Urothelium cell line (cell line): ENCODE measurements at places on chromosomes 1 and 21.

- DNase-seq, result no peak
These were observed 754.0 kb upstream of the ADGRL4 start for GRCh38 chr1:79760531-79760930.

GRCh38 chr1:41434748-41435449 is 49.6 kb downstream of the EDN2 start:
- no peak for DNase-seq

DNA sequence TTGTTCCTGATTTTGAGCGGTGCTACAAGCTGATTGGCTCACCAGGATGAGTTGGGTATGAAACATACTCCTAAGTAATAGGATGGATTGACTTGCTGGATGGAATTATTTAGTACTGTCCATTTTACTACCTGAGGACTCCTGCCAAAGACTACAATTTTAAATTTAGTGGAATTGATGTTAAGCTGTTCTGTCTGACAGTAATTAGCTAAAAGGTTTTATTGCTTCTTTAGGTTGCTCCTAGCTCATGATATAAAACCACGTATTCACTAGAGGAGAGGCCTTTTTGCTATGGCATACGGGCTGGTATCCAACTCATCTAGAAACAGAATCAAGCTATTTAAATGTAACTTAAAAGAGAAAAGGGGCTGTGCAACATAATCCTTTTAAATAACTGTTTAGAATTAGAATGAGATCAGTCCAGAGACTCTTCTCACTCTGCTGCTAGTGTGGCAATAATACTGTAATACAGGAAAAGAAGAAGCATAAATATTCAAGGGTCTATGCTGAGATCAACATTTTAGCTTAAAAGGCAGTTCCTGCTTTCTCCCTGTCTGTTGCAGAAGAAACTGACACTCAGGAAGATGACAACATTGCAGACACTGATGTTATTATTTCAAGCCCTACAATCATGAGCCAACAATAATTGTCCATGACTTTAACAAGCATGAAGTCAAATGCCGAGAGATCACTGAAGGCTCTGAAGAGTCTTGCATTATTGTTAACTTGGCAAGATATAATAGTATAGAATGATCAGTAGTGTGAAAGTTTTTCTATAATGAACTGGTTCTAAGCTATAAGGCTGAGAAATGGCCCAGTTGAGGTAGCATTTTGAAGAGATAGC is 258.7 kb upstream of the ADGRL4 start:
- no peak for DNase-seq

DNA sequence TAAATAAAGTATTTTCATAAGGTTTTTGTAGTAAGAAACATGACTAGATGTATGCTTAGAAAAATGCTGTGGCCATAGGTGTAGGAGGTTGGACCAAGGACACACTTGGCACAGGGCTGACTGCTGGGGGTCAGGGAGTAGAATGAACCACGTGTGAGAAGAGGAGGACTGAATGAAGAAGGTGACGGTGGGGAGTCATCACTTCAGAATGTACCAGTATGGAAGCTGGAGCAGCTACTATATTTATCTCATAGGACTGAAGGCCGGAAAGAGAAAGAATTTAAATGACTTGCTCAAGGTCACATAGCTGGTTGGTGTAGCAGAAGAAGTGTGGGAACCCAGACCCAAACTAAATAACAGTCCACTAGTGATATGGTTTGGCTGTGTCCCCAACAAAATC is 79.8 kb upstream of the HAO2 start:
- DNase-seq, result no peak

DNA sequence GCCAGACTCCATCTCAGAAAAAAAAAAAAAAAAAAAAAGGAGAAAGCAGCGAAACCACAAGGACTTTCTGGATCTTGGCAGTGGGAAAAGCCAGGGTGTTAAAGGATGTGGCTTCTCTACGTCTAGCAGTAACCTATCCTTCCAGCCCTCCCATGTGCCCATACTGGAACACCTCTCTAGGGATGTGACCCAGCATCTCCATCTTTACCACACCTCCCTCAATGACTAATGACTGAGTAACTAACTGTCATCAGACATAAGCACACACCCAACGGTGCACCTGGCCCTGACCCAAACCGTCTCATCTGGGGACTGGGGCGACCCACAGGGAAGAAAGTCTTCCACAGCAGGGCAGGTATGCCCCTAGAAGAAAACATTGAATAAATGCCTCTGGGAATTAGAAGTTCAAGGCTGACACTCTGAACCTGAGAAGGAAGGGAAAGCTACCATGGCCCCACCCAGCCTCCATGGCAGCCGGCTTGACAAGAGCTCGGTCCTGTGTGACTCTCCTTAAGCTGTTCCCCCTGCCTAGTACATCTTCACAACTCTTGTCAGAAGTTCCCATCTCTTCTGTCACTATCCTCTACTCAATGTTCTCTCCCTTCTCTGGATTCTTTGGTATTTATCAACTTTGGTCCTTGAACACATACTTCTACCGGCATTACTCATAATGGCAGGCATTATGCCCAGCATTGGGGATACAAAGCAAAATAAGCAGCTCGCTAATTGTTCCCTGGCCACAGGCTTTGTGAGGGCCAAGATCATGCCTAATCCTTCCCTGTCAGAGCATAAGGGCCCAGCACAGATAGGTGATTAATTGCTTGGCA is 14.8 kb upstream of the PAQR6 start:
- DNase-seq, result peak; percentile 62

DNA sequence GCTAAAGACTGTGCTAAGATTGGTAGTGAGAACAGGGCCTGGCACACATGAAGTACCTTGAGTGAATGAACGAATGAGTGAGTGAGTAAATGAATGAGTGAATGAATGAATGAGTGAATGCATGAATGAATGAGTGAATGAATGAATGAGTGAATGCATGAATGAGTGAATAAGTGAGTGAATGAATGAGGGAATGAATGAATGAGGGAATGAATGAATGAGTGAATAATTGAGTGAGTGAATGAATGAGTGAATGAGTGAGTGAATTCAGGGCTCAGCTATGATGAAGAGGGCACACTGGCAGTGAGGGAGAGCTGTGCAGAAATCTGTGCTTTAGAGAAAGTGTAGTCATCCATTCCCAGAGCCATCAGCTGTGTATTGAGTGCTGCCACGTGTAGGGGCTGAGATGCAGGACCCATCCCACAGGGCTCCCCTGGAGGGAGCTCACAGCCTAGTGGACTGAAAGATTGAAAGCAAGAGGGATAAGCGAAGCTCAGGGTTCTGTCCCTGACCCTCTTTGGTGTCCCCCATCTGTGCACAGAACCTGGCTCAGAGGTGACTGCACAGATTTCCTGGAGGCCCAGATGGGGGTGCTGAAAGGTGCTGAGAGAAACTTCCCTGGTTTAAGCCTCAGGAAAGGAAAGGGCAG is 217.9 kb upstream of the VAMP3 start:
- no peak for DNase-seq

DNA sequence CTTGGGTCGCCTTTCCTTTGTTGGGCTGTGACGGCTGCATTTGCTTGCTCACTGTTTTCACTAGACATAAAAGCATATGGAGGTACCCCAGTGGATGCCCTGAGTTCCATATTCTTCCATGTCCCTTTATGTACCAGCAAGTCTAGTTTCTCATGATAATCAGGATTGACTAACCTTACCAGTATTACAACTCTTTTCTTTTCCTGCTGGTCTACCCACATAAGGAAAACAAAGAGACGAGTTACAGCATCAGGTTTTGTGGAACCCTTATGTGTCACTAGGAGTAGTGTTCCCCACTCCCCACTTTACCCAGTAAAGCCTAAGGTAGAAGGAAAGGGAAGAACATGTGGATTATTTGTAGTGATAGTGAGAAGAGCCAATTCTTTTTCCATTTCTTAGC is 16.4 kb upstream of the CENPF start:
- DNase-seq, result no peak

- DNase-seq, result no peak
These were observed 8.8 kb upstream of the CTBS start for GRCh38 chr1:84582802-84583587.

DNA sequence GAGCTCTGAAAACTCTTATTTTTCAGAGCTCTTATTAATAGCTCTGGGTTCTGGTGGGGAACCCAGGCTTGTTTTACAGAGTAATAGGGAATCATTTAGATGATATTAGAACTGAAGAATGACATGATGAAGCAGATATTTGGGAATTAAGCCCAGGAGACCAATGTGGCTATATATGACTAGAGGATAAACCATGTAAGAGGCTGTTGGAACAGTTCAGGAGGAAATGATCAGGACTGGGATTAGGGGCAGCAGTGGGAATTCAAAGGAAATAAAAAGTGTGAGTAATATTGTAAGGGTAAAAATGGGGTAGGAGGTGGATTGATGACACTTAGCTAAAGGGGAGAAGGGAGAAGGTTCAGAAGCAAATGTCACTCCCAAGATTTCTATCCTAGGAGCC is 58.6 kb downstream of the GIPC2 start:
- DNase-seq, result no peak

DNA sequence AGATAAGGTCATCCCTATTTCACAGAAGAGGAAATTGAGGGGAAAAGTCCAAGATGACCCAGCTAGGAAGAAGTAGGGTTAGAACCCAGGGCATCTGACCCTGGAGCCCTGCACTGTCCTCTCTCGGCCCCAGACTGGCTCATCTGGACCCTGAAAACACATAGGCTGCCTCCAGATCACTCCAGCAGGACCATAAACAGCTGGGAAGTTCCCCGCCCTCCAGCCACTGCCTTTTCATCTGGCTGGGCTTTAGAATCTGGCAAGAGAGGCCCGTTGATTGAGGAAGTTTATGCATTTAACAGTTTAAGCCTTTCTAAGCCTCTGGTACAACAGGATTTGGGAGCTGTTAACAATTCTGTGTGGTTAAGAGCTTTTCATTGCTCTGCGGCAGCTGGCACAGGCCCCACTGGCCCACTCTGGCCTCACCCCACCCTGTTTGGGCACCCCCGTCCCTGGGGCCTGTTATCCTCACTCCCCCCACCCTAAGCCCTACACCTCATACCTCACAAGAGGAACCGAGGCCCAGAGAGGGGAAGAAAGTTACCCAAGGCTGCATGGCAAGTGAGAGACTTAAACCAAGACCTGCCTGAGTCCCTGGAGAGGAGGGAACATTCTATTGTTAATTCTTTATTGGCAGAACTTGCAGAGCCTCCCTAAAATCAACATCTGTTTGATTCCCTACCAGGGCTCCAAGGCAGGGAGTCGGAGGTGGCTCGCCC is 84.2 kb downstream of the EPHB2 start:
- DNase-seq, result no peak

GRCh38 chr1:162230096-162230495 is 146.6 kb downstream of the SPATA46 start:
- no peak for DNase-seq

GRCh38 chr1:229378586-229379367 is 35.9 kb upstream of the CCSAP start:
- DNase-seq, result no peak

GRCh38 chr1:226976276-226976977 is 36.3 kb downstream of the COQ8A start:
- no peak for DNase-seq

GRCh38 chr1:109468903-109469302 is 2.6 kb downstream of the SYPL2 start:
- DNase-seq, result no peak

DNA sequence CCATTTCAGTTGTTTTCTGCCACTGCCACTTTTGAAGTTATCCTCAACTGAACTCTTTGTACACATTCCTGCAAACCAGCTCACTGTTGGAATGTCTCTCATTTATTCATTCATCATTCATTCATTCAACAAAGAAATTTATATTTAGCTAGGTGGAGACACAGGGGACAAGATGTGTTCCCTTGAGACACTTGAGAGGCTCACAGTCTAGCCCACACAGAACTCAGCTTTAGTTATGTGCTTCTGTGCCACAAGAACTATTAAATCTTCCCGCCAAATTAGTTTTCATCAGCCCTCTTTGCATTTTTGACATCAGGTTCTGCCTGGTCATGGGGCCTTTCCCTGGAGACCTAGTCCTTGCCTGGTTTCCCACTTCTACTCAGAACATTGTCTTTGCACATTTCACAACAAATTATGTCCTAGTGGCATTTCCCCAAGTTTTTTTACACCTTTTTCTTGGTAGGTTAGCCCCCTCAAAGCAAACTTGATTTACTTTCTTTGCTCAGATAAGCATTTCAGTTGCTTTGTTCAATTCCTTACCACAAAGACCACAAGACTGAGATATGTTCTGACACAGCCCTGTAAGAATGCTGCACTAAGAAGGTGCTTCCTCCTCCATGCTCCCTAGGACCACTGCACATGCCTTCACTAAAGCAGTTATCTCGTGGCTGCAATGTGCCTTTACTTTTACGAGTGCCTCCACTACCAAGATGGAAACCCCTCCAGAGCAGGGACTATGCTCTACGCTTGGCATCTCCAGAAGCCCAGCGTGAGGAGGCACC is 31.0 kb downstream of the ILDR2 start:
- DNase-seq, result peak; percentile 75

DNA sequence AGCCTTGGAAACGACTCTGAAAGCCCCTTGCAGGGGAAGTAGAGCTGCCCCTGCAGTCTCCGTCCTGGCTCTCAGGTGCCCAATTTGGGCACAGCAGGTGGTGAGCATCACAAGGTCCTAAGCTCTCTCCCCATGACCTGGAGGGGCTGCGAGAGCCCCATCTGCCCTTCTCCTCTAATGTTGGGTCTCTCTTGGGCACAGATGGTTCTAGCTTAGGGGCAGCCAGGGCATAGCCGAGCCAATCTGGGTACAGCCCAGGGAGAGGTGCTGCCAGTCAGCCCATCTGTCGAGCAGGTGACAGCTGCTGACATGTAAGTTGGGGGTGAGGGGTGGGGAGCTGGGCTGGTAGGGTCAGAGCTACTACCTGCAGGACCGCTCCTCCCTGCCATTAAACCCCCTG is 50.7 kb downstream of the SYT2 start:
- no peak for DNase-seq

- peak; percentile 74 for DNase-seq
These were observed 6.7 kb upstream of the FAM167B start for GRCh38 chr1:32240140-32240951.

DNA sequence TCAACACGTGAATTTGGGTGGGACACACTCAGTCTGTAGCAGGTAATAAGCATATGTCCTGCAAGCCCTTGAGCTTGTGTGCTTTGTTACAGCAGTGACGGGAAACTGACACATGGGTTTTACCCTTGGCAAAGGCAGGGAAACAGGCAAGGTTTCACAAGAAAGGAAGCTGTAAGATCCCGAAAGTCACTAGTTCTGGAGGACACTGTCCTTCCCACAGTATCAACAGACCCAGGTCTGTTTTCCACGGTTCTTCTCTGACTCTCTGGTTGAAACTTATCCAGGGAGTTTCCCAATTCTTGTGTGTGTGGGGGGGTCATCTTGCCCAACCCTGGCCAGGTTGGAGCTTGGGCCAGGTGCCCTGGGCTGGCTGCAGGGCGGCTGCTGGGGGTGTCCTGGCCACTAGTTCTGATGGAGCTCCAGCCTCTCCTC is 29.3 kb upstream of the ZBTB21 start:
- no peak for DNase-seq
